Astrocyte of the spinal cord (primary cell): ENCODE measurements at places on chromosomes 16 and 17.

GRCh38 chr16:7805686-7806396 is 473.2 kb downstream of the RBFOX1 start:
- DNase-seq = no peak

- DNase-seq = no peak
These were observed 25.7 kb upstream of the ZFPM1 start for GRCh38 chr16:88427376-88427775.

DNA sequence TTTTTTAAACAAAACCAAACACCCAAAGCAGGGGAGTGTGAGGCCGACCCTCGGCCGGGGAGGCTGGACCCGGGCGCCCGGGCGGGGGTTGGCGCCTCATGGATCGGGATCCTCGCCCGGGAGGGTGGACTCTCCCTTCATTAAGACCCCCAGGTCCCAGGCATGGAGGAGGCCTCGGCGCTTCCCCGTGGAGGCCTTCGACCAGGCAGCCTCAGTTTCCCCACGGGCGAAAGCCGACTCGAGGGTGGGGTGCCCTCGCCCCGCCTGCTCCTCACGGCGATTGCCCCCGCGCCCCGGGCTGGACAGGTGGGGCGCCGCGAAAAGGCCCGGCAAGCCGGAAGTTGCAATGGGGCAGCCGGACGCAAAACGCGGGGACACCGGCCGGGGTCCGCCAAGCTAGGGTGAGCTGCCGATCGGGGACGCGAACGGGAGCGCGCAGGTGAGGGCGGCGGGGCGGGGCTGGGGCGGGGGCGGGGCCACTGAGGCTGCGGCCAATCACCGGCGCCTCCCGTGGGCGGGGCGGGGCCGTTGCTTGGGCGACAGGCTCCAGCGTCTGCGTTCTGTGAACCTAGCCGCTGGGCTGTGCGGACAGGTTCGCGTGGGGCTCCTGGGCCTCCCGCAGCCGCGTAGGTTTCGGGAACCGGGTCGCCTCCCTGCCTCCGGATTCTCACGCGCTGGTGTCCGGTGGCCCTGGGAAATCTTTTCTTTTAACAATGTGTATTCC is 6.0 kb upstream of the ZNF205 start:
- DNase-seq = peak; percentile 90

DNA sequence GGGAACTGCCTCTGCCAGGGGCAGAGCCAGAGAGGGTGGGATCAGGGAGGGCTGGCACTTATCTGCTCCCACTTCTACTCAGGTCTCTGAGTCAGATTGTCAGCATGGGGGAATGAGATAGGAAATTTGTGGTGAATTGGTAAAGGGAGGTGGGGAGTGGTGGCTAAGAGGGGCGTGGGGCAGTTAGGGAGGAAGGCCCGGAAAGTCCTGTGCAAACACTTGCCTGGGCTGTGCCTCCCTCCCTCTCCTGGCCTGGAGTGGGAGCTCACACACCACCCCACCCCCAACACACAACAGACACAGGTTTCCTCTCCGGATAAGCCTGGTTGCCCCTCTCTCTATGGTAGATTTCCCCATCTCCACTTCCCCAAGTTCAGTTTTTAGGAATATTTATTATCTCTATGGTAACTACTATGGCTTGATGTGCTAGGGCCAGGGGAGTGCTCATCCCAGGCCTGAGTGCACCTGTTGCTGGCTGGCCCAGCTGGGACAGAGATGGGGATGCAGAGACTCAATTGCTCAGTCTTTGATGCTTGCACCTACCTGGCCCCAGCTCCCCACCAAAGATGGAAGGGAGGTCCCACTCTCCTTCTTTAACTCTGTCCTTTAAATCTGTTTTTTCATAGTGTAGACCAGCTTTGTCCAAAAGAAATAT is 2.7 kb downstream of the SPNS2 start:
- no peak for DNase-seq

- DNase-seq = no peak
These were observed 32.2 kb downstream of the RCVRN start for GRCh38 chr17:9872852-9873251.

- DNase-seq = no peak
These were observed 109.7 kb downstream of the ANKRD11 start for GRCh38 chr16:89380681-89381080.

DNA sequence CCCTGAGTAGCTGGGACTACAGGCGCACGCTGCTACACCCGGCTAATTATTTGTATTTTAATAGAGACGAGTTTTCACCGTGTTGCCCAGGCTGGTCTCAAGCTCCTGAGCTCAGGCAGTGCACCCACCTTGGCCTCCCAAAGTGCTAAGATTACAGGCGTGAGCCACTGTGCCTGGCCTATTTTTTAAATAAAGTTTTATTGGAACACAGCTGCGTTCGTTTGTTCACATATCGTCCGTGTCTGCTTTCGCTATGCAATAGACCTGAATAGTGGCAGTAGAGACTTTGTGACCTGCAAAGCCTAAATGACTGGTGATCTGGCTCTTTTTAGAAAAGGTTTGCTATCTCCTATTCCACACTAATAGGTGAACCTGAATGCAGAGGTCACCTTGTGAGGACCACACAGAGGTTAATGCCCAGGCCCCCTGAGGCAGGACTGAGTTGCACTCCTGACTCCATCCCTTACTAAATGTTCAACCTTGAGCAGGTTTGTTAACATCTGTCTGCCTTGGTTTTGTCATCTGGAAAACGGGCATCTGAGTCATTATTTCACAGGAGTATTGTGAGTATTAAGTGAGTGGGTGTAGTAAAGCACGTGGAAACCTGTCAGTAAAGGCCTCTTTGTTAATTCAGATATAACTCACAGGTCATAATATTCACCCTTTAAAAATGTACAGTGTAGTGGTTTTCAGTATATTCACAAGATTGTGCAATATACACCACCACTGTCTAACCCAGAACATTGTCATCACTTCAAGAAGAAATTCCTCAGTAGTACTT is 157.5 kb upstream of the CACNG5 start:
- peak; percentile 58 for DNase-seq
